K562 (cell line): ENCODE measurements at places on chromosomes 12 and 14.
A peak's percentile ranks its signal among the peaks of the same experiment; 100 is the strongest.

GRCh38 chr14:42110167-42110566 is 503.5 kb downstream of the LRFN5 start:
- DNase-seq, result no peak

DNA sequence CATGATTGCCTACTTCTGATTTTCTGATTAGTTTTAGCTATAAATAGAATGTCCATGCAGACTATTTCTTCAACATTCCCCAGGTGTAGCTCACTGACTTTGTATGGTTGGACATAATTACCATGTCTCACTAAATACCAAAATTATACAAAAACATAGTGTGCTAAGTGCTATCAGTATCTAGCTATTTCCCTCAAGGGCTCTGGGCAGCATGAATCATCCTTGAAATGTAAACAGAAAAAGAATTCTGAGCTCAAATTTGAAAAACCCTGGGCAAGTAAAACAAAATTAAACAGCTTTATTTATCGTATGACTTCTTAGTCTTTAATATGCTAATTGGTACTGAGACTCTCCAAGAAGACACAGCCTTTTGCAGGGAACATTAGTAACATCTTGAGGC is 82.9 kb downstream of the SPATA7 start:
- DNase-seq, result no peak

DNA sequence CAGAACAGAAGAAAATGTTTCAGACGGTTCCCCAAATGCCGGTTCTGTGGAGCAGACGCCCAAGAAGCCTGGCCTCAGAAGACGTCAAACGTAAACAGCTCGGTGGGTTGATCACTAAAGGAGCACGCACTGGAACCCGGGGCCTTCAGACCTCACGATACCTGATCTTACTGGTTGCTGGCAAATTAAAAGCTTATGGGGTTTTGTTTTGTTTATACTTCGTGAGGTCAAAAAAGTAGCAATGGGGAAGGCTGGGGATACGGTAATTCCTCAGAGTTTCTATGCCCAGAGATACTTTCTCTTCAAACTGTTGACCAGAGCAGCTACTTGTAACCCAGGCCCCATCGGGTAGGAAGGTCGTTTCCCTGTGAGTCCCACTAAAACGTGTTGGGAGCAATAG is 1.7 kb downstream of the CDKN1B start:
- no peak for DNase-seq

- DNase-seq, result no peak
These were observed 276.5 kb downstream of the TMEM132C start for GRCh38 chr12:128543460-128543859.

DNA sequence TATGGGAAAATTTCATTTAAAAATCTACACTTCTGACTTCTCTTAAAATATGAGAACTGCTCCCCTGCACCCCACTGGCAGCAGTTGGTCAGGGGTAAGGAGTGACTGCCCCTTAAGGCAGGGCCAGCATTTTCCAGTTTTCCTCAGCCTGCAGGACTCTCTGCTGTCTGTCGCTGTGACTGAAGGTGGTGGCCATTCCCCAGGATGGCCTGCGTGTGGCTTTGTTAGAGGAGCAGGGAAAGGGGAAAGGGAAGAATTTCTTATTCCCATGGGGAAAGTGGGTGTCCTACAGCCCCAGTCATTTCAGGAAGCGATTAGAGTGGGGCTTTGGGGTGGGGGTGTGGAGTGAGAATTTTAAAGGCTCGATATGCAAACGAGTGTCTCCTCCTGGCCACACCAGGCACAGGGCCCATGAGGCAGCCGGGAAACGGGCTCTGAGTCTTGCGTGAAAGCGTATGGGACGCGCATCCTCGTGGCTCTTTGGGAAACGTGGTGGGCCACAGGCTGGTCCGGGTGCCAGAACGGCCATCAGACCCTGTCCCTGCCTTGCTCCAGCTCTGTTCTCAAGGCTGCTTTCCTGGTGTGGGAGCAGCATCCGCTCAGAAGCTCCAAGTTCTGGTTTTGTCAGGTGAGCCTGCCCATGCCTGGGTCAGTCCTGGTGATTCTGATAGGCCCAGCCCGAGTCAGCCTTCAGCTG is 23.5 kb downstream of the ADGRD1 start:
- DNase-seq, result no peak

DNA sequence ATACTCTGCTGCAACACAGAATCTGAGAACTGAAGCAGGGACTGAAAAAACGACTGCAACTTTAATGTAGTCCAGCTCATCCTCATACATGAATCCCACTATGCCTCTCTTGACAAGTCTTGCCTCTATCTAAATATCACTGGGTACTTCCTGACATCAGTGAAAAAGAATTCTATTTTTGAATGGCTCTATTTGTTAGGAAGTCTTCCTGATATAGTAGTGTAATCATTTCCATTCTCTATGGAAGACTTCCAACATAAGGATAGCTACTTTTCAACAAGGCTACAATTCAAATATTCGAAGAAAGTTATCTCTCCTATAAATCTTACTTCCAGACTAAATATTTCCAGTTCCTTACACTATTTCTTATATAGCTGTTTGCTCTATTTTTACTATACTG is 167.5 kb downstream of the MDGA2 start:
- no peak for DNase-seq

- no peak for DNase-seq
These were observed 207.6 kb downstream of the DAD1 start for GRCh38 chr14:22381408-22381760.

- no peak for DNase-seq
These were observed 88.0 kb downstream of the PCNX1 start for GRCh38 chr14:70995211-70995610.

- DNase-seq, result no peak
These were observed 133.9 kb upstream of the FGD4 start for GRCh38 chr12:32265456-32265855.

GRCh38 chr14:75182821-75183220 is 6.4 kb upstream of the TMED10 start:
- no peak for DNase-seq

- DNase-seq, result no peak
These were observed 63.2 kb upstream of the RFX4 start for GRCh38 chr12:106519607-106520021.

- DNase-seq, result no peak
These were observed 89.9 kb upstream of the PPP4R3A start for GRCh38 chr14:91599994-91600393.

DNA sequence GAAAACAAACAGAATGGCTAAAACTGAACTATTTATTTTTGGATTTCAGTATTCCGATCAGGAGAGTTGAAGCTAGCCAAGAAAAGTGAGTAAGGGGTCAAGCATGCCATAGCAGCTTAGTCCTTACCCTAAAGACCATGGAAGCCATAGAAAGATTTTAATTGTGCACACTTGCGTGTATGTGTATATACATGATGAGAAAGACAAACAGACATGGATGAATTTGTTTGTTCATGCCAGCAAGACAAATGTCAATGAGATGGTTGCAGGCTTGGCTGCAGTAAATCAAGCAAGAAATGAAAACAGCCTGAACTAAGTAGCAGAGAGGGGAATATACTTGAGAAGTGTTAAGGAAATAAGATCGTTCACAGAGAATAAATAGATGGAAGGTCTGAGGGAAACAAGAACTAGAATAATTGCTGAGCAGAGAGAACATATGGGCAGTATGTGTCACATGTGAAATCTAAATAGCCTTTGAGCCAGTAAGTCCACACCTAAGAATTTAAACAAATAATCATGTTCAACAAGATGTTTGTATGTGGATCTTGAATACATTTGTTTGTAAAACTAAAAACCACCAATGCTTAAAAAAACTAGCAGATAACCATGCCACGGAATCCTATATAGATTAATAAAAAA is 14.8 kb downstream of the SNW1 start:
- DNase-seq, result no peak

DNA sequence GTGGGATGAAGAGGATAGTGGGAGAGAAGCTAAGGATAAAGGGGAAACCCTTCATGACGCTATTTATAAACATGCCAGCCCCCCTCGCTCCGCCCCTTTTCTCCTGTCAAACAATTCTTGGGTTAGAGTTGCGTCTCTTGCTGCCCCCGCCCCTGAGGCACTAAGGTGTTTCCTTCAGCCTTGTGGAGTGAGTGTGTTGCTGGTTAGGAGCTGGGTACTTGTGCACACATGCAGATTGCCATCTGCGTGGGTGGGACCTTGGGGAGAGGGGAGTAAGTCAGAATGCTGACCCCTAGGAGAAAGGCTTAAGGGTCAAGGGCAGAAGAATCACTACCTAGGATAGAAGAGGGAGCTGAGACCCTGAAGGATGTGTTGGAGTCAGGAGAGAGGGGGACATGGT is 5.4 kb downstream of the FOXJ2 start:
- DNase-seq, result no peak

DNA sequence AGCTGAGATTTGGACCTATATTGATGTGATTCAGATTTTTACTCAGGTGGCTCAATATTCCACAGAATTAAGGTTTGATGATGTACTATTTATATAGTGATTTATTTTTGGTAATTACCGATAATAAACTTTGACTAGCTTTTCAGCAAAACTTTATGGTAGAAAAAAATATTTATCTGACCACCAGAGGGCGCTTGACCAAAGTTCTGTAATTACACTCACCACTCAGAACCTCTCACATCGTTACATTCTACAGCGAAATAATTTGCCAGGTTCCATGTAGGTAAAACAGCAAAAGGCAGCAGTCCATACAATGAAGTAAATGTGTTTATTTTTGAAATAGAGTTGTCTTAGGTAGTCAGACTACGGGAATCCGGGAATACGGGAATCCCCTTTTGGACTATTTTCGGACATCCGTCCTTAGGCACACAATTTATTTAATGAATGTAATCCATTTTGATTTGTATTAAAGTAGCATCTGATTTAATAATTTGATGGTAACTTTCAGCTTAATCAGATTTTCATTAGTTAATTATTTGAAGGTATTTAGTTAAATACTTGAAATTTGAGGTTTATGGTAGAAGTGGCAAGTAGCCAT is 143.0 kb upstream of the DDHD1 start:
- DNase-seq, result peak; percentile 15

DNA sequence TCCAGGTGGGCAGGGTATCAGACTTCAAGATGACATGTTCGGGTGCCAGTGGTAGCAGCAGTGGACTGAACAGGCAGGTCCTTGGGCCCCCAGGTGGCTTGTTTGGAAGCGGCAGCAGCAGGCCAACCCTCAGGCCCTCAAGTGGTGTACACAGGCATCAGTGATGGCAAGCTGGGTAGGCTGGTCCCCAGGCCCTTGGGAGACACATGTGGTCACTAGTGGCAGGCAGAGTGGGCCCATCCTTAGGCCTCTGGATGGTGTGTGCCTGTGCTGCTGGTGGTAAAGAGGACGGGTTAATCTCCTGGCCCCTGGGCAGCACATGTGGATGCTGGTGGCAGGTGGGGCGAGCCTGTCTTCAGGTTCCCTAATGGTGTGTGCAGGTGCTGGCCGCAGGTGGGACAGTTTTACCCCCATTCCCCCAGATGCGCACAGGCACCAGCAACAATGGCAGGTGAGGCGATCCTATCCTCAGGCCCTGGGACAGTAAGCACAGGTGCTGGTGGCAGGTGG is 8.0 kb downstream of the OAS2 start:
- no peak for DNase-seq

DNA sequence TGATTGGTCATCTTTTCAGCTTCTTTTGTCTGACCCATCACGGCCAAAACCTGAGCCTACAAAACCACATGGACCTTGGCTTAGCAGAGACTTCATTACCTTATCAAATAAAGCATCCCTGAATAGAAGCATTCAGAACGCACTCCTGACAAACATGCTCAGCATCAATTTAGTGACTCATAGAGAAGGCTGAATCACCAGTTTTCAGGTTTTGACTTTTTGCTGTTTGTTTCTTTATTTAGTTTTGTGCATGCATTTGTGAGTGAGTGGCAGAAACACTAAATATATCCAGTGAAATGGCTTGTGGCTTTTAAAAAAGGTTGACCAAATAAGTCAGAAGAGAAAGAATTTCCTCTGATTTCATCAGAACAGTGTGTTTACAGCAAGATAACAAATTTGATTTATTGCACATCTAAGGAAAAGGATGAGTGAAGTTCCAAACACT is 19.0 kb upstream of the OVCH1 start:
- no peak for DNase-seq

DNA sequence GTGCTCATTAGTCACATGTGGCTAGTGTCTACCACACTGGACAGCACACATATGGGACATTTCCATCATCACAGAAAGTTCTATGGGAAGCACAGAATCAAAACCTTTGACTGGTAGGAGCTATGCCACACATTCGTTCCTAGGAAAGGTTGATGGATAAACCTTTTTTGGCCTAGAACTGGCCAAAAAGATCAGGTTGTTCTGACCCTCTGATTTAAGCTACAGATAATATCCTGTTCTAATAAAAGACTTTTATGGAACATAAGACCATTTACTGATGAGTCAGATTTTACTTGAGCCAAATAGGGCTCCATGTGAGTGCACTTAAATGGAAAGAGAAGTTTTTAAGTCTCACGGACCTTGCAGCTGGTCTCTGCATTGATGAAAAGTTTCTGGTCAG is 143.2 kb downstream of the SLC15A4 start:
- no peak for DNase-seq

- no peak for DNase-seq
These were observed 165.9 kb upstream of the OTX2 start for GRCh38 chr14:56976211-56976610.

- DNase-seq, result no peak
These were observed 51.3 kb upstream of the PLBD1 start for GRCh38 chr12:14618983-14619382.

- no peak for DNase-seq
These were observed 106.2 kb downstream of the UNC79 start for GRCh38 chr14:93536945-93537344.

DNA sequence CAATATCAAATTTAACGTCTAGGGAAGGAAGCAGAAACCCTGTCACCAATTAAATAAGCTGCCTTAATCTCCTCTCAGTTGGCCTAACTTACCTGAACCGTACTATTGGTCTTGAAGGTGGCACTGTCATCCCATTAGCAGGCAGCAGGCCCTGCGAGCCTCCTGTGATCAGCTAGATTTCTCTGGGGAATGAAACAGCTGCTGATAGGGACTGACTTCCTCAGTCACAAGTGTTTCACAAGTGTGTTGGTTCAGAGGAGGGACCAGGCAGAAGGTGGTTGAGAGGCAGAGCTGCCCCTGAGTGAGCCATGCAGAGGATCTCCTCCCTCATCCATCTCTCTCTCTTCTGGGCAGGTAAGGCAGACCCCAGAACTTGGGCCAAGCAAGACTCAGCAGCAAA is 166.8 kb downstream of the DAD1 start:
- DNase-seq, result no peak

GRCh38 chr14:79437951-79438350 is 773.4 kb downstream of the DIO2 start:
- no peak for DNase-seq

DNA sequence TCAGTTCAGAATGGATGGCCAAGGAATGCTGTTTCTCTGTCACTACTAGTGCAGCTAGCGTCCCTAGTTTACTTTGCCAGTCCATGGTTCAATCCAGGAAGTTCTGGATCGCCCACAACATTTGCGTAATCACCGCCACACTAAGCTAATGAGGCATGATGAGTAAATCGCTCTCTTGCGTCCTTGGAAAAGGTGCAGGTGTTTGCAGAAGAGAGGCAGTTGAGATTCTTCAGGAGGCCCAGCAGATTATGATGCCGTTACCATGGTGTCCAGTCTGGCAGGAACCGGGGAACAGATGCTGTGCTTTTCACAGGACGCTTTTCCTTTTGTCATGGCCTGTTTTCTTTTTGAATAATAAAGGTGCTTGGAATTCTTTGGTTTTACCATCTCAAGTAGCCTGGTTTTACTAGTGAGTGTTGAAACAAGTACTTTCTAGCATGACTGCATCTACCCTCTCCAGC is 9.0 kb downstream of the TPH2 start:
- DNase-seq, result no peak

- DNase-seq, result no peak
These were observed 121.9 kb downstream of the GARIN6 start for GRCh38 chr12:99769396-99769980.

- DNase-seq, result no peak
These were observed 51.0 kb downstream of the TMX1 start for GRCh38 chr14:51291016-51291415.

- peak; percentile 66 for DNase-seq
These were observed 575 bp downstream of the TRAF3 start for GRCh38 chr14:102777711-102778337.
